Mesendoderm (in vitro differentiated cells): ENCODE measurements at places on chromosomes 3 and 15.

DNA sequence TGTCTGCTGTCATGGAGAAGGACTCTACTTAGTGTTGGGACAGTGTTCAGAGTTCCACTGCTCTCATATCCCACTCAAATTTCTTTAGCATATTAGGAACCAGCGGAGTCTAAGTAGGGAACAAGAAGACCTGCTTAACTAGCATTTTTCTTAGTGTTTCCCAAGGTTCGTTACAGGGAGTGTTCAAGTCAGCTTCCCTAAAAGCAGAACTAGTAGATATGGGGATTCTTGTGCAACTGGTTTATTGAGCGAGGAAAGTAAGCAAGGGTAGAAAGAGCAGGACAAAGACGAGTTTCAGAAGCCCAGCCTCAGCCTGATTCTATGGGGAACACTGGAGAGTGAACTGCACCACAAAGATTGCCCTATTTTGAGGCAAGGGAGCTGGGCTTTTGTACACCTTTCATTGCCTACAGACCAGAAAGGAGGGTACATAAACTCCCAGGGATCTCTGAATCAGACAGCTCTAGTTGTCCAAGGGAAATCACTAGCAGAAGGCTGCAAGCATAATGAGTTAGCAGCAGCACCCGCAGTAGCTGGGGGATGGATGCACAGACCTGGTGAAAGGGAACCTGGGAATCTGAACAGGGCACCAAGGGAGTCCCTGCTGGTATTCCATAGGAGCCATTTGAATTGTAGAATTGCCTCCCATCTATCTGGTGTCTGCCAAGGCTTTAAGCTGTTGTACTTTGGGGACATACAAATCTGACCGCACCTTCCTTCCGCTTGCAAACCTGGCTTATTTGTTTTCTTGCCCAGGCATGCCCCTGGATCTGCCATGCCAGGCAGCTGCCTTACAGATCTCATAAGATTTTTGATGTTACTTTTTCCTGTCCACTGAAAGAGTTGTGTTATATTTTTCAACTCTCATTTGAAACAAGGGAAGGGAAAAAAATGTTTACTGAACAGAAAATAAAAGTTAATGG, 15.1 kb downstream of the CMTM7 start:
- no peak for DNase-seq

- DNase-seq = no peak
These were observed 18.7 kb downstream of the SLC33A1 start for GRCh38 chr3:155835341-155836071.

- DNase-seq = peak; percentile 51
These were observed 9.5 kb downstream of the TADA3 start for GRCh38 chr3:9782770-9783169.

DNA sequence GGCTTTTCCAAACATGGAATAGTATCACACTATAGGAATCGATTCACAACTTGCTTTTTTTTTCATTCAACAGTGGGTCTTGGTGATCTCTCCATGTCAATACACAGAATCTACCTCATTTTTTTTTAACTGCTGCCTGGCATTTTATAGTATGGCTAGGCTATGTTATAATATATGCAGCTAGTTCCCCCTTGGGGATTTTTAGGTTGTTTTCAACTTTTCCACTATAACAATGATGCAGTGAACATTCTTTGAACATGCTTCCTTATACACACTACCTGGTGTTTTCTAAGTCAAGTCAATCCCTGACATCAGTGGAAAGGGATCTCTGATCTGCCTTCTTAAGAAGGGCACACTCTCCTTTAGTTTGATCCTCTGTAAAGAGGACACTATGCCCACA, 46.5 kb upstream of the PLXND1 start:
- no peak for DNase-seq
